GM23248 (cell line): ENCODE measurements at places on chromosomes 1 and 21. TPM values are rescaled to one million over a fixed set of nuclear protein-coding genes. Genes with fewer than 3 reads are reported as not detected.

The CYP4A22 gene
- not detected in 2 replicates for total RNA-seq

The LRP8 gene
- 6.3 and 8.9 TPM in 2 replicates for total RNA-seq

The COL11A1 gene
- total RNA-seq = 10.0 and 10.2 TPM in 2 replicates

GRCh38 chr1:53678507-53678906 lies 60.5 kb downstream of the GLIS1 start:
- DNase-seq = peak; percentile 41

The SLC25A34 gene
- 0.13 and 0.54 TPM in 2 replicates for total RNA-seq

- DNase-seq = peak; percentile 47
Observed at GRCh38 chr1:5992814-5993555, 760 bp upstream of the NPHP4 start.

- DNase-seq = peak; percentile 30
Observed at GRCh38 chr1:24263746-24264145, 55.4 kb upstream of the GRHL3 start.

GRCh38 chr1:97660431-97661105 lies 260.3 kb downstream of the DPYD start:
- DNase-seq = no peak

- no peak for DNase-seq
Observed at GRCh38 chr1:65444128-65444640, 23.7 kb downstream of the LEPR start.

DNA sequence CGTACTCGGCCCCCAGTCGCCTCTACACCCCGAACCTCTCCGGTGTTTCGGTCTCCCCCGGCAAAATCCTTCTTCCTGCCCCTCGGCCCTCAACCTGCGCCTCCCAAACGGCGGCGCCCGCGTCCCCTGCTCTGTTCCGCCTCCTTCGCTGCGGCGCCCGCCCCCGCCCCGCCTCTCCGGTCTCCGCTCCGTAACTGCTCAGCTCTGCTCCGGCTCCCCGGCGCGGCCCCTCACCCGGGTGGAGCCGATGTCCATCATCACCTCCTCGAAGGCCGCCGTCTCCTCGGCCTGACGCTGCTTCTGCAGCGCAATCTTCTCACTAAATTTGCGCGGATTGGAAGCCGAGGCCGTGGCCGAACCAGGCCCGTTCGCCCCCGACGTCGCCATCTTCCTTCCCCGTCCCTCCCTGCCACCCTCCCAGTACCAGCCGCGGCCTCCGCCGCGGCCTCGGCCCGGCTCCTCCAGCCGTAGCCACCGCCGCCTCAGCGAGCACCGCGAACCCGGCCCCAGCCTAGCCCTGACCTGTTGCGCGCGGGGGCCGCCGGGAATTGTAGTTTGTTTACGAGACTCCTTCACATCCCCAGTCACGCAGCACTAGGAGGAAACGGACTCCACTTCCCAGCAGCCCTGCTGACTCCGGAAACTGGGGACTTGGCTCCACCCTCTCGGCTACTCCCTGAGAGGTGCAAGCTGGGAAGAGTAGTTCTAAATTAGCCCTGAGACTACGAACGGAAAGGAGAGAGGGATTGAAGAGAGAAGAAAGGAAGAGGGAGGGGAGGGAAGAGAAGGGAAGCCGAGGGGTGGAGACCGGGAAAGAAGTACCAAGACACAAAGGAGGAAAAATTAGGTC lies at the start of gene CRTC2:
Gene CRTC2, minus strand, starts transcription at position 502 of the 850 bp plus-strand sequence. Its CDS starts 115 bp downstream, at position 387.
- peak; percentile 100 for DNase-seq

The HOOK1 gene
- not detected in 2 replicates for total RNA-seq

GRCh38 chr1:51341876-51342496 lies 11.6 kb upstream of the TTC39A start:
- no peak for DNase-seq

DNA sequence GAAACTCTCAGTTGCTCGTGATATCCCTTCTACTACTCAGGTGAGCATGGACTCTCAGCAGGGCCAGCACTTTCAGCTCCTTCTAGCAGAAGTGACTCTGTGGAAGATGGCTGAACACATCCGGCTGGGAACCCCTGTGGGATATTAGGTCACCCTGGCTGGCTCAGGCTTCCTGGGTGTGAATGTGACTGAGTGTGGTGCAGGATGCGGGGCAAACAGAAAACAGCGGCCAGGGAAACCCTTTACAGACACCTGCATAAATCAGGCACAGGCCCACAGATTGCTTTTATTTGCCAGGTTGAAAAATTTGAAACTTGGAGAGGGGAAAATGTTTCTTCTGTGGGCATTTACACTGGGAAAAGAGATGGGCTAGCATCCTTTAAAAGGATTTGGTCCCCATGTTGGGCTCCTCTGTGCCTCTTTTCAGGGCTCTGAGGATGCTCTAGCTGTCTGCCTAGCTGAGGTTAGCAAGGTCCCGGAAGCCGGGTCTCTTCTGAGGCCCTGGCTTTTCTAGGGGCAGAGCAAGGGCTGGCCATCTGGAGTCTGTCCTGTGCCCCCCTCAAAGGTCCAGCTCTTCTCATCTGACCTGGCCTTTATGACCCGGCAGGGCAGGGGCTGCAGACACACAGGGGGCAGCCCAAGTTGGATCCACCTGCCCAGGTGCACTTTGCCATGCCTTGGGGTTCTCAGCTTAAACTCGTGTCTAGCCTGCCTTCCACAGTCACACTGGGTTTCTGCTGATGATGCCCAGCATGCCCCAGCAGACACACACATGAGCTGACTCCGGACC lies 243.0 kb downstream of the SIPA1L2 start:
- DNase-seq = peak; percentile 5

- peak; percentile 63 for DNase-seq
Observed at GRCh38 chr1:87805666-87806378, 477.1 kb downstream of the LMO4 start.

The SPRR2G gene
- not detected in 2 replicates for total RNA-seq

The NBPF6 gene
- not detected in 2 replicates for total RNA-seq

The GCSAML gene
- total RNA-seq = not detected in 2 replicates

The ADAM30 gene
- not detected in 2 replicates for total RNA-seq
